ENCODE measurements at places on chromosomes 7 and 10.

DNA sequence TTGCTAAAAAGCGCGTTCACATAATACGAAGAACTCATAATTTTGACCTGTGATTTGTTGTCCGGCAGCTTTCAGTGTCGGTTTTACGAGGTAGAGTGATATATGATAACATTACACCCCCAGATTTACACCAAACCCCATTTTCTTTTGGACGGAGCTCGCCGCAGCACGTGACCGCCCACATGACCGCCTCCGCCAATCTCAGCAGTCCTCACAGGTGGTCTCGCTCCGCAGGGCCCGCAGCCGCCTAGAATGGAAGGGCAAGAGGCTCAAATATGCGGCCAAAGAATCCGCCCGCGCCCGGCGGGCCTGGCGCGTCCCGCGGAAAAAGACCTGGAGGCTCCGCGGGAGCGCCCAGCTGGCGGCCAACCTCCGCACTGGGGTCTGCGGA lies at the start of gene HOXA7:
TSS of gene HOXA7 (minus strand) at position 168 of the 391 bp plus-strand sequence. CDS start at position 38, 130 bp downstream.
- DNase-seq = no peak

- no peak for DNase-seq
Measured at GRCh38 chr10:92847202-92847864, 987 bp upstream of the EXOC6 start.

- peak; percentile 52 for DNase-seq
Measured at GRCh38 chr10:26890956-26891355, 30.2 kb upstream of the ABI1 start.

GRCh38 chr10:46308666-46309450 lies 22.1 kb downstream of the ANTXRL start:
- no peak for DNase-seq

GRCh38 chr10:23337616-23338015 lies 7.0 kb downstream of the C10orf67 start:
- peak; percentile 53 for DNase-seq

DNA sequence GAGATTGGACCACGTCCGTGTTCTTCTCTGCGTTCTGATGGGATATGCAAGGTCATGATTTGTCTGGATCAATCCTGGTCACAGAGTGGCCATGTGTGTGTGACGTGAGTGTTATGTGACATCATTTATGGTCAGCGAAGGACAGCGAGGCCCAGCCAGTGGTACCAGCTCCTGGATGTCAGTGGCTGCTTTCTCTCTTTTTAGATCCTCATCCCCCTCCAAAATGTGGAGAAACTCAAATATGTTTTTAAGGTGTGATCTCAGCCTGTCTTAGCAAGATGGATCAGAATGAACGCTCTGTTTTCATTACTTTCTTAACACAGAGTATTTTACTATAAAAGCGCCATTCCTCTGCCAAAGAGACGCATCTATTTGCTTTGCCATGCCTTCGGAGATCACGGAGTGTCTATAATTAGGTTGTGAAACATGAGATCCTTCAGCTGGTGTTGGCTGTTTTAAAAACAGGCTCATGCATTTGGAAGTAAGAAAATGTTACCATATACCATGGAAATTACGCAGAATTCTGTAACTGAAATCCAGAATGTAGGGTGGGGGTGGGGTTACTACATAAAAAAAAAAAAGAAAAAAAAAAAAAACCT lies 245.5 kb upstream of the TCERG1L start:
- DNase-seq = no peak

GRCh38 chr7:107043921-107044346 lies 571 bp upstream of the PRKAR2B start:
- DNase-seq = no peak

GRCh38 chr7:3020416-3020815 lies 23.3 kb downstream of the CARD11 start:
- no peak for DNase-seq

DNA sequence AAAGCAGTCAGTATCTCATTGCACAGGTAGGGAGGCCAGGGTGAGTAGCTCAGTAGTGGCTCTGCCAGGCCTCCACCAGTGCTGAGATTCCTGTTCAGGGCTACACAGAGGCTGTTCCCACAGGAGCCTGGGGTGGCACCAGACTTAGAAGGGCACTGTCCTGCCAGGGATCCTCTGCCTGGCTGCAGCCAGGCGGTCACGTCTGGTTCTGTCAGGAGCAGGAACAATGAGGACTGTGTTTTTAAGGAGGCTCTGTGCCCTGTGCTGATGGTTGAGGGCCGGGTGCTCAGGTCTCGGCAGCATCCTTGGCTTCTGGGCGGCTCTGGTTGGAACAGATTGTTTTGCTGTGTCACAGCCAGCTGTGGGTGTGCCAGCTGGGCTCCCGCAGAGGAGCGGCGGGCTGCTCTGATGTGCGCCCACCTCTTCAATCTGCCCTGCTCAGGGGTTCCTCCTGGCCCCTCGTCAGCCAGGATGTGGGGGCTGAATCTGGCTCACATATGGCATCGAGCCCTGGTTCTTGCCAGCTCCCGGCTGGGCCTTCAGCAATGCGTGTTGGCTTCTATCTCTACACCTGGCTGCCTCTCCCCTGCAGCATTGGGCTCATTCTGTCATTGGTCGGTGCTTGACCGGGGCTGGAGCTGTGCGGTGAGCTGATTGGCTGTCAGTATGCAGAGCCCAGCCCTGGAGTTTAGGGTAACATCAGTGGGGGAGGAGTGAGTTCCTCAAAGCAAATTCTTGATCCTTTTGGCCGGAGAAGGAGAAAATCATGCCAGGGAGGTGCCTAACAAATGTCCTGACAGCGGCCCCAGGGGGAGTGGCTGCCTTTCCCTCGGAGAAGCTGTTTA lies 41.2 kb downstream of the TACR2 start:
- DNase-seq = no peak

GRCh38 chr7:108592646-108593201 lies 23.1 kb downstream of the DNAJB9 start:
- DNase-seq = no peak

DNA sequence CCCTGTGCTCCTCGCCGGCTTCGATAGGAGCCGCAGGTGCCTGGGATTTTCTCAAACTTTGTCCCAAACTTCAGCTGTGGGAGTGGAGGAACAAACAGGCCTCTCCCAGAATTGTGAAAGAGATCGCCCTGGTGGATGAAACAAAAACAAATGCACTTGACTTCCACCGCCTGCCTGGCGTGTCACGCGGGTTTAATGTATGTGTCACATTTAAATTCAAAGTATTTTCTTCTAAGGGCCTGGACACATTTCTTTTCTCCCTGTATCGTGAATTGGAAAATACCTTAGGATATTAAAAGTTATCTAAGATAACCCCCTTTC lies 694 bp upstream of the WASL start:
- DNase-seq = peak; percentile 44

DNA sequence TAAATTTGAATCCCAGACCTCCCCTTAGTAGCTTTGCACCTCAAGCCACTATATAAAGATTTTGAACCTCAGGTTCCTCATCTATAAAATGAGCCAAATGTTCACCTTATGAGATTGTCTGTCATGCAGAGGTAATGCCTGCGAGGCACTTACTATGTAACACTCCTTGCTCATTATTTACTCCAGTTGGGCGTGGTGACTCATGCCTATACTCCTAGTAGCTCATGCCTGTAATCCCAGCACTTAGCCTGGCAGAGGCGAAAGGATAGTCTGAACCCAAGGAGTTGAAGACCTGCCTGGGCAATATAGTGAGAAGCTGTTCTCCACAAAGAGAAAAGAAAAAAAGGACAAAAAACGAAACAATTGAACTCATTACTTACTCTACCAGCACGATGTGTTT lies 82.2 kb downstream of the MDFIC start:
- no peak for DNase-seq

DNA sequence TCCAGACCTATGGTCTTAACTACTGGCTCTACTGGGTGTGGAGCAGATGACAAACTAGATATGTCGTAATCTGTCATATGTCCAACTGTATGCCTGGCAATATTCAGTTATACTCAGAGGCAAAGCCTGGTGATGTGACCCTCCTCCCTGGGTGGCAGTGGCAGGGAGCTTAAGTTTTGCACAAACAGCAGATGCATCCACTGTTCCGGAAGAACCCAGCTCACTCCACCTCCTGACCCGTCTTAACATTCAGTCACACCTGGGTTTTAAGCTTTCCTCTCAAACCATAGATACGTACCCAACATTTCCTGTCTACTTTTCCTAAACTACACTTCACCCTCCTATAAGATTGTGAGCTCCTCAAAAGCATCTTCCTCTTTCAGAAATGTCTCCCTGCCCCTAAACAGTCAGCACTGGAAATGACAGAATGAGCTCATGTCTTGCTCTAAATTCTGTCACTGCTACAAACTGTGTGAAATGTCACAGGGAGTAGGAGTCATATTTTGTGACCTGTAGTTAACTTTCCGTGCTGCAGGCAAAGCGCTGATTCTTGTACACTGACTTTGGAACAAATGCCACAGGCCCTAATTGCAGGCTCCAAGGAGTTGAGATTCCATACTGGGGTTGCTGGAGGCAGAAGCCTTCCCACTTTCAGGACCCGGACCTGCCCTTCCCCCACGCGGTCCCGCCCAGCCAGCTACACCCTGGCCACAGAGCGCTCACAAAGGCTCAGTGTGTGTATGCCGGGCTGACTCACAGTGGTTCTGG lies 23.9 kb downstream of the SCD start:
- DNase-seq = peak; percentile 72

DNA sequence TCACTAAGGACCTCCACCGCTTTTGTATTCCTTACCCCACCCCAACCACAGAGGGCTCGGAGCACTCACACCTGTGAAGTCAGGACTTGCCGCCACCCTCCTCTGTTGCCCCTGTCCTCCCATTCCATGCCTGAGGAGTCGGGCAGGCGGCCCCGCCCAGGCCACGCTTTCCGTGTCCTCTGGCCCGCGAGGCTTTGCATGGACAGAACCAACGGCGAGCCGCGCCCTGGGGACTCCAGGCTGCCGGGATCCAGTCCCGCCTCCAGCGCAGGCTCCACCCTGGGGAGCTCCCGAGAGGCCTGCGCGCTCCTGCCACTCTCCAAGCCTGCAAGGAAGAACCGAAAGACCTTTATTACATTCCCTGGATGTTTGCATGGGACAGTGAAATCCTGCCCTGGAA lies 366.4 kb upstream of the POM121L12 start:
- no peak for DNase-seq

DNA sequence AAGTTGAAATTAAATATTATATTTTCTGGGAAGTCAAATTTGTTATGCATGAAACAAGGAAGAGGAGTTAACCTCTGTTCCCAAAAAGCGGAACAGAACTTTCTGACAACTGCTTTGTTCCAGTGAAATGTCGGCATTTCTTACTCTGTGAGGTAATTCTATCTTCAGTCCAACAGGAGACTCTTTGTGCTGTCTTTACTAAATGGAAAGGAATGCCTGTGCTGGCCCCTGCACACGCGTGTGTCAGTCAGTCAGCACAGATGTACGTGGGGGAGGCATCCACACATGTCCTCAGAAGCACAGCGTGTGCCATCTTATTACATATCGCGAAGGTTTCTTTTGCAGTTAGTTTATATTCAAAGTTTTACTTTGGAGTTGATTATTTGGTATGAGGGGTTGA lies 37.5 kb downstream of the NET1 start:
- no peak for DNase-seq

DNA sequence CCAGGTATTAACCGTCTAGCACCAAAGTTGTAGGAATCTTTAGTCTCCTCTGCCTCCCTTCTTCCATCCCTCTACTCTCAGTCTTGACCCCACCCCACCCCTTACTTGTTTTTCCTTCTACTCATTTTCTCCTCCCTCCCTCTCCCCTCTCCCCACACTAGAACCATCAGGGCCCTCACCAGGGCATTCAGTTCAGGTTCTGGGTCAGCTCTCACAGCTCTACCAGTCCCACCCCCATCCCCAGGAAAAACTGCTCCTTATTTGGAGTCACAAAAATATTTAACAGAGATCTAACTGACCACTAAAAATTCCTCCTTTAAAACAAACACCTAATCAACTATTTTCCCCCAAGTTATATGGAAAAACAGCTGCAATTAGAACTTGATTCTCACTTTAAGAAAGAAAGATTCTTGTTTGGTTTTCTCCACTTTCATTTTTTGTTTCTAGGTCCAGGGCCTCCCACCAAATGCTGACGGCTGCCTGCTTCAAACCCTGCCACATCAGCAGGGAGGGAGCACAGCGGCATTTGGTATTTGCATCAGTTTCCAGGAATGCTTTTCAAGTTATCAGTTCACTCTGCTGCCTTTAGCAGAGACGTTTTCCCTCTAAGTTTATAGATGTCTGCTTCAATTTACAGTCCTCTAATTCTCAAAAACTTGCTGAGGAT lies 2.8 kb upstream of the COL1A2 start:
- no peak for DNase-seq

GRCh38 chr7:77788327-77788902 lies 9.8 kb downstream of the TMEM60 start:
- no peak for DNase-seq

GRCh38 chr10:96637709-96638108 lies 50.9 kb upstream of the TM9SF3 start:
- DNase-seq = no peak

DNA sequence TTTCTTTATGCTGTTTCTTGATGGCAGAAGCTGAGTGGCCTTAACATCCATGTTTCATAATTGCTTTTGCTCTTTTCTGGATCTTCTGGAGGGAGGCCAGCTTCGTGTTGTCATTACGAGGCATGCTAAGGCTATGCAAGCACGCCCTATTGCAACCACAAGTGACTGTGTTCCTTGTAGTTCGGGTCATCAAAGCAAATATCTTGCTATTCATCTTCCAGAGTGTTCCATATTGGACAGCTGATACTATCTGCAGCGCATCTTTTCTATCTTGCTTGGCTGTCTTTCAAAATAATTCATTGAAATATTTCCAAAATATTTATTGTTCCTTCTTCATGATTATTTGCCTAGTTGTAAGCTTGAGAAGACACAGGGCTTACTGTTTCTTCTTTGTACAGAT lies 5.0 kb downstream of the EPHB6 start:
- no peak for DNase-seq

DNA sequence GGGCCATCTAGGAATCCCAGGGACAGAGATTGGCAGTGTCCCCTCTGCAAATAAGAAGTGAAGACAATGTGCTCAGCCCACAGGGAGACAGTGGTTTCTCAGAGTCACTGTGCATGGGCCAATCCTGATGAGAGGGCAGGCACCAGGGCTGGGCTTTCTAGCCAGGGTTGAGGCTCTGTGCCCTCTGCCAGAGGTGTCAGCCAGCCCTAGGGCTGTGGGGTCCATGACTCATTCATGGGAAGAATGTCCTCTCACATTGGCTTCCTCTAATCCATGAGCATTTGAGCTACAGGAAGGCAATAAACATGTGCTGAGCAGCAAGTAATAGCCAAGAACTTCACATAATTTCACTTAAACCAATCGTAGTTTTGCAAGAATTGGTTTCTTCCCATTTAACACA lies 482.0 kb upstream of the MGMT start:
- no peak for DNase-seq

- DNase-seq = no peak
Measured at GRCh38 chr7:75872073-75872782, 6.6 kb upstream of the RHBDD2 start.

GRCh38 chr7:105642264-105642663 lies 61.0 kb upstream of the EFCAB10 start:
- no peak for DNase-seq
